ENCODE measurements at places on chromosomes 4 and X.

DNA sequence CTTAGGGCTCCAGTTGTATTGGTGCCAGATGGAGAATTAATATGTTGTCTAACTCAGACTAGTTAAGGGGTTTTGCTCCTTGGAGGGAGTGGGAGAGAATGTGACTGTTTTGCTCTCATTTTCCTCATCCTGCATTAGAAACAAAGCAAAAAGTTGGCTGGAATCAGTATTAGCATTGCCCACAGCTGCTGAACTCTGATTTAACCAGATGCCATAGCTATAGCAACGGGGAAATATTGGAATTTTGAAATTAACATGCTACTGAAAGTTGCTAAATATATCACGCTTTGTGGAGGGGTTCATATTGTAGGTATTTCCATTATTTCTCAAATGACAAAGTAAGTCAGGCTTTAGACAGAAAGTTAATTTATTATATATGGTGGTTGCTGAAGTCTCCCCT, 66.7 kb upstream of the EOLA2 start:
- DNase-seq = no peak

DNA sequence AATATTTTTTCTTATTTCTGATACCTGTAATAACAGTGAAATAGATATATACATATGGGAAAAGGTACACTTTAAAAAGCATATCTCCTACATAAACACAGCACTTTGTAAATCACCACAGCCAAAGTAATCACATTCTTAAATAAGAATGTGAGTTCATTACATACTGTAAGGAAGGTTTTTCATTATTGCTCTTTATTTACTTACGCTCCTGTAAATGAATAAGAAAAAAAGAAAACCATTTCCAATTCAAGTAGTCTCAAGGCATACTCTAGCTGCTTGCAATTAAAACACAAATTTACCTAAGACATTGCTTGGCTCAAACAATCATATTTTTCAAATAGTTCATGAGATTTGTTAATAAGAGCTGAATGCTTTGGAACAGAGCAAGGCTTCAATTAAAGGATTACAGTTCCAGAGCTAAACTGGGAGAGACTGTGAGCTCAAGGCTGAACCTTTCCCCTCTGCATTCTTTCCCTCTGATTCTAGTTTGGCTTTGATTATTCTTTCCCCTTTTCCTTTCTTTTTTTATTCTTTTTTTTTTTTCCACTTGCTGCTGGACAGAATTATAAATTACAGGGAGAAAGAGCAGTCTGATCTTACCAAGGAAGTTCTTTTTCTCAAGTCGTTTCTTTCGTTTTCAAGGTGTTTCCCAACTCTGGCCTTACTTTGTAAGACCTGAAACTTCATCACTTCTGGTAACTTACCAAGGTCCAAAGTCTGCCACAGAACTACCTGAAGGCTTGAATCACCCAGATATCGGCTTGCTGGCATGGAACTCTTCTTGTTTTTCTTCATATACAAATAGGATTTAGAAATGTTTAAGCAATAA, 278.3 kb downstream of the INPP4B start:
- no peak for DNase-seq

DNA sequence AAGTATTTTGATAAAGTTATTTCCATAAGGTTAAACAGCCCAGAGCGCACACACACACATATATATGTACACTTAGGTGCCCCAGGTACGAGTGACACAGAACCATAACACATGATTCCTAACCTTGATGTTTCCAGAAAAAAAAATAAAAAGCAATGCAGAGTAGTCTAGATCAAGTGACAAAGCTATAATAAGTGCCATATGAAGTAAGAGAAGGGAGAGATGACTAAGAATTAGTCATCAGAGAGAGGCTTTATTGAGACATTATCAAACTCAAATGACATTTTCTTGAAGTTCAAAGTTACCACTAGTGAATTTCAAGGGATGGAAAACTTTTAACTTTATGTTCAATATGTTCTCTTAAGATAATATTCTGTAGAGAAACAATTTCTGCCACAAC, 215.0 kb downstream of the HTR2C start:
- DNase-seq = no peak

GRCh38 chr4:185969657-185970056, 99.3 kb upstream of the TLR3 start:
- DNase-seq = no peak

GRCh38 chr4:80027611-80028010, 45.4 kb downstream of the ANTXR2 start:
- no peak for DNase-seq

DNA sequence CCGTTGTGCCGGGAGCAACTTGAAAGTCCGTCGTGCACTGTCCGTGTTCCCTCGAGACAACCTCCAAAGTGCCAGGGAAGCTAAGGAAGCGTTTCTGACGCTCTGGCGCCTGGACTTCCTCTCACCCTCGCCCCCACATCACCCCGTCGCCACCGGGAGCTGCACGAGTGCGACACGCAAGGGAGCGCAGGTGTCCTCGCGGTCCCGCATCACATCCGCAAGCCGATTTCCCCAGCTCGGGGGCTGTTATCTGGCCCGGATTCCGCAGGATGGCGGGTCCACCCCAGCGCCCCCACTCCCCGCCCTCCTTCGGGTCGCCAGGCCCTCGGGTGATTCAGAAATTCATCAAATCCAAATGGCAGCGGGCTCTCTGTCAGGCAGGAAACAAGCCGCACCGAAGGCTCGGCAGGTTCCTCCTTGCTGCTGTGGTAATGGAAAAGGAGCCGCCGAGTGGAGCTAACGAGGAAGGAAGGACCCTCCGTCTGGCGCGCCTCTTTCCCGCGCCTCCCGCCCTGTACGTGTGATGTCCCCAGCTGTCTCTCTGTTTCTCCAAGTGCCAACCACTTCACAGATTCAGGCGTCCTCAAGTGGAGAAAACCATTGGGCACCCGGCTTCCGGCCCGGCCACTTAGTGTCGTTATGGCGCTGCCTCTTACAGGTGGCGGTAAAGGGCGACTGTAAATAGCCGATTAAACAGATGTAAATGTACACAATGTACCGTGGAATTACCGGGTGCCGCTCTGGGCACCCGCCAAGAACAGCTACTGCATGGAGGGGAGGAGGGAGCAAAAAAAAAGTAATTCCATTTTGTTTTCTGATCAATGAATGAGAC, 921 bp upstream of the SETD7 start:
- DNase-seq = peak; percentile 69

DNA sequence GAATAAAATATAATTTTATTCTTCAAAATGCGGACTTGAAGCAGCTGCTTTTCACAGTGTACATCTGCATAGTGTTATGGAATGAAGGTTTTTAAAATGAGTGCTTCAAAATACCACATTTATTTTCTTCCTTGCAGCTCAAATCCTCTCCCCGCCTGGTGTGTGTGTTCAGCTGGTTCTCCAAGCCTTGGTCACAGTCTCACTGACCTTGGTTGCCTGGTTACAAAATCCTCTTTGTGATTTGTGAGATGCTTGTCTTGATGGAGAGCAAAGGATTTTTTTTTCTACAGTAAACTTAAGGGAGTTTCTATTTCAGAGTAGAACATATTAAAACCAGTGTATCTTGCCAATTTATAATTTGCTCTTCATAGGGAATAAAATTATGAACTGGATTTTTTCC, 139.2 kb downstream of the PCDH18 start:
- DNase-seq = no peak

- no peak for DNase-seq
Measured at GRCh38 chr4:65924843-65925242, 254.6 kb upstream of the EPHA5 start.

GRCh38 chr4:130574215-130574614, 1478.3 kb downstream of the C4orf33 start:
- no peak for DNase-seq

DNA sequence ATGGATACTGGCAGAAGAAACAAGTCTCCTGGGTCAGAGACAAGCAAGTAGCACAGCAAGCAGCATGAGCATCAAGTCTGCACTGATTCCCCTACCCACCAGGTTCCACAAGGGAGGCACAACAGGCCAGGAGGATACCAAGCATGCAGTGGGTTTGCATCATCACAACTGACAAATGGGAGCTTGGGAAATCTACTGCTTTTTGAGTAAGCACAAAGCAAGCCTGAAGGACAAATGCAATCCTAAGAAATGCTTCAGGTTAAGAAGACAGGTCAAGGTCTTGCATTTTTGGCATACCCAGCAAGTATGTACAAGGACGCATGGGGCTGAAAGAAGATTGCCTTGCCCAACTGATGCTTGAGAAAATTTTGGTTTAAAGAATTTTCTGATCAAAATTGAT, 279.6 kb downstream of the PDGFC start:
- no peak for DNase-seq

GRCh38 chr4:3791910-3792542, 25.8 kb downstream of the ADRA2C start:
- DNase-seq = peak; percentile 44

DNA sequence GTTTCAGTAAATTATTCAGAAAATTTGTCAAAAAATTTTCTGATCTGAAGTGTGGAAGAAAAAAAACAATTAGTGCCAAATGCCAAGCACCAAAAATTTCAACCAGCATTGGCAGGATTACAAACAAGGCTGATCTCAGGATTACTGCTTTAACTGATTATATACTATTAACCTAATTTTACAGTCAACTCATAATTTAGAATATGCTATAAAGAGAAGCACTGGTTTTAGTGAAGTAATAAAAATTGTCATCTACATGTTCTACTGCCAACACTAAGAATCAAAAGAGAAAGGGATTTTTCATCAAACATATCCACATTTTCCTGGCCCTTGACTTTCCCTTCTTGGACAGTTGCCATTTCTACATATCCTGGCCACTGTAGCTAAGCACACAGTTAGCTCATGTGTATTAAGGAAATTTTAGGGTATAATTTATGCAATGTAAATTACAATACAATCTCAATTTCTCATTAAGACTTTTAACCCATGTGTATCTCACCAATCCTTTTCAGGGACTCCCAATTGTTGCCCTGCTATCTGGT, 33.8 kb downstream of the THOC2 start:
- DNase-seq = no peak

GRCh38 chrX:133402042-133402453, 13.2 kb downstream of the GPC4 start:
- DNase-seq = no peak

DNA sequence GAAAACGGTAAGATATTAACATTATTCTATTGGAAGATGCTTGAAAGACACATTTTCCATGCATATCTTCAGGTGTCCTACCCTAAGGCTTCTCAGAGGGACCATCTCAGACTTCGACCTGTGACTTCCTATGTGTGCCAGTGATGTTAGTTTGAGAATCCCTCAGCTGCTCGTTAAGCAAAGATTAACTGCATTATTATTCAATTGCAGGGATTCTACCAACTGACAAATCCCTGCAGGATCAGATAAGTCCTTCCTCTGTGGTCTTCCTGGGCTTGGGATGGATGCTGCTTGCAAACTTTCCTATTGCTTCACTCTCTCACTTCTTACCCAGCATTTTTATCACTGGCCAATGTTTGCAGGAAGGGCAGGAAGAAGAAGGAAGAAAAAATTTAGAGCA, 83.0 kb upstream of the PPARGC1A start:
- DNase-seq = no peak

- DNase-seq = peak; percentile 87
Measured at GRCh38 chr4:7960790-7961655, 21.4 kb upstream of the AFAP1 start.

DNA sequence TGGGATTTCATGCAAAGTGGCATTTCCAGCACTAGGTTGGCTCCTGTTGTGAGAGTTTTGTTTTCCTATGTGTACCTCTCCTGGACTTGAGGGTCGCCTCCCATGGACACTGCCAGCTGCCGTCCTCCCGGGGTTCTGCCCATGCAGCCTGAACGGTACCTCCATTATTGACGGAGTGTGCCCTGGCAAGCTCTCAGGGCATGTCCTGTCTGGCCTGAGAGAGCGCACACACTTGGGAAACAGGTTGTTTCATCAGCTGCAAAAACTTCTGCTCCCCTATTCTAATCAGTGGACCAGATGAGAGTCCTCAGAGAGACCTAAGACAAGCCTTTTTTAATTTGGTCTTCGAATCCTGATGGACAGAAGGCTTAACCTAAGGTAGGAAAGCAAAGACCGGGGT, 56.6 kb upstream of the HOPX start:
- no peak for DNase-seq

DNA sequence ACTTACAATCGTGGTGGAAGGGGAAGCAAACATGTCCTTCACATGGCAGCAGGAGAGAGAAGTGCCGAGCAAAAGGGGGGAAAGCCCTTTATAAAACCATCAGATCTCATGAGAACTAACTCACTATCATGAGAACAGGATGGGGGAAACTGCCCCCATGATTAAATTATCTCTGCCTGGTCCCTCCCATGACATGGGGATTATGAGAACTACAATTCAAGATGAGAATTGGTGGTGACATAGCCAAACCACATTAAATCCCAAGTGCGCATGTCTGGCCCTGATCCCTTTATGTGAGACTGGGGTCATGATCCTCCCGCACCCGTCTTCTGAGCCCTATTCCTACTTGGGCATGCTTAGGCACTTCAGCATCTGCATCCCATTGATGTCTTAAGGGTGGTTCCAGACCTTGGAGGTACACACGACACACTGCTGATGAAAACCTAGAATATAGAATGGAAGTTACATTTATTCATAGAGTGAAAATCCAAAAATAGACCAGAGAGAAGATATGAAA, 116.0 kb downstream of the PTTG2 start:
- DNase-seq = no peak
